ENCODE measurements at places on chromosomes 1 and 21.

- DNase-seq, result no peak
These were observed 615.4 kb downstream of the RWDD3 start for GRCh38 chr1:95849439-95849838.

DNA sequence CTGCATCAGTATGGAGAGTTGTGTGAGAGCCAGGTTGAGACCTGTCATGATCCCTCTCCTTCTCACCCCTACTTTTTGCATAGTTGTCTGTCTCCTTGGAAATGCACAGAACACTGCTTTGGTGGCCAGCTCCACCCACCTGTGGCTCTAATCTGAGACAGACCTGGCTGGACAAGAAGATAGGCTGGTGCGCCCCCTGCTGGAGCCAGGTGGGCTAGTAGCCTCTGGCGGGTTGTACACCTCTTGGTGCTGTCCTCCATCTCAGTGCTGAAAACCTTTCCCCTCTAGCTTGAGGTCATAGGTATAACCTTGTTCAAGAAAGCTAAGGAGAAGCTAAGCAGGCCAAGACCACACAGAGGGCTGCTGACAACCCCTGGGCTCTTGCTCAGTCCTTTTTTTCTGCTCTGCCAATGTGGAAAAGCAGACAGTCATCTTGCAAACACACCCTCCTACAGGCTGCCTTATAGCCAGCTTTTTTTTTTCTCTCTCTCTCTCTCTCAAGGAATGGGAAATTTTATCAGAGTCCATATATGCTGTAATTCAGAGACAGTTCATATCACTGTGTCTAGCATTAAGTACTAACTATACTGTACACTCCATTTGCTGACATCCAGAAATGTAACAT, 58.8 kb upstream of the SPATA6 start:
- peak; percentile 1 for DNase-seq

DNA sequence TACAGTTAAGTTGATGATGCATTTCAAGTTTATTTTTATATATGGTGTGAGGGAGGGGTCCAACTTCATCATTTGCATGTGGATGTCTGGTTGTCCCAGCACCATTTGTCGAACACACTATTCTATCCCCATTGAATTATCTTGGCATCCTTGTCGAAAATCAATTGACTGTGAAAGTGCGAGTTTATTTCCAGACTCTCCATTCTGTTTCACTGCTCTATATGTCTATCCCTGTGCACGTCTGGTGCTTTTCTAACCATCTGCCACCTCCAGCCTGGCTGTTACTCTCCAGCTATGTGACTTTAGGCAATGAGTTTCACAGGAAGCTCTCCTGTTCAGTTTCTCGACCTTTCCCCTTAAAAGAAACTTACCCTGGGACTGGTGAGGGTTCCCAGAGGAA, 137.1 kb upstream of the KLHDC7A start:
- DNase-seq, result no peak

GRCh38 chr1:112389689-112390088, 6.3 kb upstream of the CTTNBP2NL start:
- no peak for DNase-seq

GRCh38 chr1:35959304-35959703, 28.4 kb downstream of the AGO3 start:
- no peak for DNase-seq

DNA sequence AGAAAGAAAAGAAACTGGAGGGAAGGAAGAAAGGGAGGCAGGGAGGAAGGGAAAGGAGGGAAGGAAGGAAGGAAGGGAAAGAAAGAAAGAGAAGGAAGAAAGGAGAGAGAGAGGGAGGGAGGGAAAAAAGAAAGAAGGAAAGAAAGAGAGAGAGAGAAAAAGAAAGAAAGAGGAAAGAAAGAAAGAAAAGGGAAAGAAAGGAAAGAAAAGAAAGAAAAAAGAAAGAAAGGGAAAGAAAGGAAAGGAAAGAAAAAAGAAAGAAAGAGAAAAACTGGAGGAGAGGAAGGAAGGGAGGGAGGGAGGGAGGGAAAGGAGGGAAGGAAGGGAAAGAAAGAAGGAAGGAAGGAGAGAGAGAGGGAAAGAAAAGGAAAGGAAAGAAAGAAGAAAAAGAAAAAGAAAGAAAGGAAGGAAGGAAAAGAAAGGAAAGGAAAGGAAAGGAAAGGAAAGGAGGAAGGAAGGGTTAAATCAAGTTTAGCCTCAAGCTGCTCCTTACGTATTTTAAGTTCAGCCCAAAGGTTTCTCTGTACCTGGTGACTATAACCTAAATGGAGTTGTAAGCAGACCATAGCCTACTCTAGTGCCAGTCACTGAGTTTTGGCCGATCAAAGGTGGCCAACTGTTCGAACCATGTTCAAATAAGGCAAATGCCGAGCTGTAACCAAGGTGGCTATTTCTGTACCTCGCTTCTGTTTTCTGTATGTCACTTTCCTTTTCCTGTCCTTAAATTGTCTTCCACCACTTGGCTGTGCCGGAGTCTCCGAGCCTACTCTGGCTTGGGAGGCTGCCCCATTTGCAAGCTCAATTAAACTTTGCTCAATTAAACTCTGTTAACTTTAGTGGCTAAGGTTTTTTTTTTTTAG, 37.8 kb upstream of the TMPRSS2 start:
- no peak for DNase-seq

GRCh38 chr1:234823191-234824176, 213.5 kb upstream of the IRF2BP2 start:
- DNase-seq, result no peak

DNA sequence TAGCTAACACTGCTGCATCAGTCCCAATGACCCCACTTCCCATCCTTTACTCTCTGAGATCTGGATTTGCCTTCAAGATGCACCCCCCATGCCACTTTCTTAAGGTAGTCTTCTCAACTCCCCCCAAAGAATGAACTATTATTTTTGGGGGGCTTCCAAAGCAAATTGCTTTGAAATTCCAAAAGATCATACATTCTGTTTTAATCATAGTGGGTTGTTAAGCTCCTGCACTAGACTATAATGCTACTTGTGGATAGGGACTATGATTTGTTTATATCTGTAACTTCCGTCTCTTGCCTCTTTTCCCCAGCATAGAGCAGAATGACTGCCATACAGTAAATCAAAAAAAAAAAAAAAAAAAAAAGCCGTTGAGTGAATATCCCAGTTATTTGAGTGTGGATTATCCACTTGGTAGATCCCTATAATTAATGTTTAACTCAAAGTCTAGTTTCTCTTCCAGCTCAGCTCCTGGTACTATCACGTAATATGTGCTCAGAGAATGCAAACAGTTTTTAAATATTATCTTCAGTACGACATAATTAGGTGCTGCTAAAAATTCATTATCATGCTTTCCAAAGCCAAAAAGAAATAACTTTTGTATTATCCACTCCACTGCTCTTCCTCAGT, 26.9 kb downstream of the KIRREL1 start:
- DNase-seq, result no peak

DNA sequence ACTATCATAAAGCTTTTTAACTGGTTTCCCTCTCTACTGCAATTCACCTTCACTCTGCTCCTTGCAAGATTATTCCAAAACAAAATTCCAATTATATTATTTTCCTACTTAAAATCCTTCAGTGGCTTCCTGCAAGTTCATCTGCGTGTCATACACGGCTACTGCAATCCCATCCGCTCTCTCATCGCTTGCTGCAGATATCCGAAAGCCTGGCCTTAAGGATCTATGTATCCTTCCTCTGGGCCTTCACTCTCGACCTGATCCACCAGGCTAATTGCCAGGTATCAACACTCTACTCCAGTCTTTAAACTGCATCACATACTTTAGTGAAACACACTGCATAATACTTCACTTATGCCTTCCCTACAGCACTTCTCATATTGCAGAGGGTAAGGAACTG, 44.0 kb downstream of the VAV3 start:
- DNase-seq, result no peak

GRCh38 chr1:168520832-168521231, 23.0 kb downstream of the XCL2 start:
- no peak for DNase-seq

GRCh38 chr1:46937270-46937669, 4.0 kb downstream of the CYP4A11 start:
- no peak for DNase-seq

DNA sequence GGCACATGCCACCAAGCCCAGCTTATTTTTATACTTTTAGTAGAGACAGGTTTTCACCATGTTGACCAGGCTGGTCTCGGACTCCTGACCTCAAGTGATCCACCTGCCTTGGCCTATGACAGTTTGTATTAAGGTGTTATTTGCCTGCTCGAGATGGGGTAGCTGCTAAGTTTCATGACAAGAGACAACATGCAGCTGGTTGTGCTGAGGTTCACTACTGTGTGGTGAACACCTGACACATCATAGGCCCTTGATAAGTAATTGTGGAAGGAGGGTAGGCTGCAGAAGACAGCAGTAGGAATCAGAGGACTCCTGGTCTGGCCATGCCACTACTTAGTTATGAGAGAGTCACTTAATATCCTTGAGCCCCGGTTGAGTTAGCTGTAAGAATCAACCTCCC, 46.2 kb downstream of the PLPP3 start:
- no peak for DNase-seq
